Spinal cord (tissue), 10 donors: ENCODE measurements at places on chromosomes 12 and 14. TPM values are rescaled to one million over a fixed set of nuclear protein-coding genes. Genes with fewer than 3 reads are reported as not detected.

DNA sequence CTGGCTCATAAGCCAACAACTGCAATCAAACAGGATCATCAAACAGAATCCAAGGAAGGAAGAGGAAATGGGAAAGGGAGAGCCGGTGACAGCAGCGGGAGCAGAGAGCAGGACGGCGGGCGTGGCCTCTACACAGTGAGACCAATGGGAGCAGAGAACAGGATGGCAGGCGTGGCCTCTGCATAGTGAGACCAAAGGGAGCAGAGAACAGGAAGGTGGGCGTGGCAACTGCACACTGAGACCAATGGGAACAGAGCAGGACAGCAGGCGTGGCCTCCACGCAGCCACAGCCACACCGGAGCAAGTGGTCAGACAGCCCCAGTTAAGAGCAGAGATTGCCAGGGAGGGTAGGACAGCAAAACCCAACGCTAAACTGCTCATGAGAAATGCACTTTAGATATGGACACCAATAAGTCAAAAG is 16.4 kb downstream of the LRCOL1 start:
- peaks cover 20% of the 10 kb centered on the region for H3K4me1 ChIP-seq
- peak; percentile 69 for DNase-seq
- H3K27me3 ChIP-seq: peaks cover 6% of the 10 kb centered on the region
- no peaks in the 10 kb centered on the region for H3K36me3 ChIP-seq
- H3K4me3 ChIP-seq: no peak overlapping the region

GRCh38 chr12:124125203-124125871 is 152.3 kb downstream of the ZNF664 start:
- H3K4me3 ChIP-seq: no peak overlapping the region
- H3K4me1 ChIP-seq: peaks cover 13% of the 10 kb centered on the region
- H3K27me3 ChIP-seq: no peaks in the 10 kb centered on the region
- no peaks in the 10 kb centered on the region for H3K36me3 ChIP-seq
- no peak for DNase-seq
- H3K27ac ChIP-seq: no peak overlapping the region

DNA sequence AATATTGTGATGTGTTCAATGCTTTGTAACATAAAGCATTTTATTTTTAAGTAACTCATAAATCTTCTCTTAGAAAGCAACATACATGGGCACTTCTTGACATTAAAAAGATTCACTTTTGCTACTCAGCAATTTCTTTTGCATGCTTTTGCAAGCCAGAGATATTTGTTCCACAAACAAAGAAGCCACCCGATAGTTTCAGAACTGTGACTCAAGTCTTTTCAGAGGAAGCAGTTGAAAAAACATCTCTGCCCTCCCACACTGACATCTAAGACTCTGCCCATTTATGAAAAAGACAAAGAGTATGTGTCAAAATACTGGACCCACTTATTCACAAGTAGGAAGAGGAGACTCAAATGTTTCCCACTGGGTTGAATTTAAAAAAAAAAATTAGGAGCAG is 7.5 kb downstream of the APPL2 start:
- peaks cover 10% of the 10 kb centered on the region for H3K4me1 ChIP-seq
- no peaks in the 10 kb centered on the region for H3K27me3 ChIP-seq
- H3K4me3 ChIP-seq: no peak overlapping the region
- DNase-seq: no peak

- no peak overlapping the region for H3K4me3 ChIP-seq
- no peaks in the 10 kb centered on the region for H3K27me3 ChIP-seq
- peaks cover 36% of the 10 kb centered on the region for H3K36me3 ChIP-seq
- H3K27ac ChIP-seq: no peak overlapping the region
These were observed 7.9 kb downstream of the GABARAPL1 start for GRCh38 chr12:10220398-10221077.

- H3K36me3 ChIP-seq: no peaks in the 10 kb centered on the region
- H3K4me1 ChIP-seq: peaks cover 17% of the 10 kb centered on the region
- DNase-seq: no peak
- no peak overlapping the region for H3K27ac ChIP-seq
These were observed 65.5 kb downstream of the RASSF3 start for GRCh38 chr12:64675795-64676194.

- peaks cover 4% of the 10 kb centered on the region for H3K36me3 ChIP-seq
- H3K27ac ChIP-seq: no peak overlapping the region
- DNase-seq: no peak
These were observed 69.6 kb downstream of the NT5DC3 start for GRCh38 chr12:103771466-103771865.

The FITM1 gene
- not detected for total RNA-seq

DNA sequence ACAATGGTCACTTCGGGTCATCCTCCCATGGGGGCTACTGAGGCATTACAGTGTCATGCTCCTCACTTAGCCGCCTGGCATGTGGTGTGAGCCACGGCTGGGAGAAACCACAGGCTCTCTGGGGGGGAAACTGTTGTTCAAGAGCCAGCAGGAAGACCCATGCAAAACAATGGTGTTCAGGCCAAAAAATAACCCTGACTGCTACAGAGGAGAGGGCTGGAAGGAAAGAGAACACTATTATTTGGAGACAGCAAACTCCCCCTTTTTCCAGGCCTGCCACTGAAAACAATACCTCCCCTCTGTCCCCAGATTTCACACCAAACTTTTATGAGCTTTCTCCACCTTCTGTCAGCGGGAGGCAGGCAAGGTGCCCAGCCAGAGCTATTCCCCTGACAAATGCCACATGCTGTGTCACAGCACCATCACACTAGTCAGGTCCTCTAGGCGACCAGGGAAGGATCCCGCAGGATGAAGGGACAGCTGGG is 83.7 kb downstream of the CHGA start:
- H3K36me3 ChIP-seq: peaks cover 13% of the 10 kb centered on the region
- no peaks in the 10 kb centered on the region for H3K27me3 ChIP-seq
- H3K4me1 ChIP-seq: peaks cover 90% of the 10 kb centered on the region
- H3K4me3 ChIP-seq: no peak overlapping the region
- no peak for DNase-seq
- peak overlapping the region; percentile 49 for H3K27ac ChIP-seq

The ABHD12B gene
- 0.59 TPM for total RNA-seq

DNA sequence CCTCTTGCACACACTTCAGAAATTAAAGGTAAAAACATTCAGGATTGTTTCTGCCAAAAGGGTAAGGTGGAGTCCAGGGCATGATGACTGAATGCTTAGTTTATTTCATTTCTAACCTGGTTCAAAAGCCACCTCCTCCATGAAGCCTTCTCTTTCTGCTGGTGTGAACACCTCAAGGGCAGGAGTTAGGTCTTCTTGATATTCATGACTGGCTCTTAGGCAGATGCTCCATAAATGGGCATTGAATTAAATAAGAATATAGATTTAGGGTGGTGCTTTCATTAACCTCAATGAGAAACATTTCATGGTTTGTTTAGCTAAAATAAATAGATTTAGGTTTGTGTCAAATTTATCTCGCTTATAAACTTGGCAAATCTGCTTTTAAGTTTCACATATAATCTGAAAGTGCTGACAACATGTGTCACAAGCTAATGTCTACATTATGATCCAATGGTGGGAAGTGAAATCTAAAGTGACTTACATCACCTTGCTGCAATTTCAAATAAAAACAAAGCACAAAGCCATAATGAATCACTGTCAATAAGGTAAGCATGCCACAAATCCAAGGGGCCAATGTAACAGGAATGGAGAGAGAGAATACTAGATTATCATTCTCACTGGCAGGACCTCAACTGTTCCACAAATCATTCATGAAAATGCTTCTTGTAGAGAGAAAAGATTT is 72.7 kb upstream of the GRIP1 start:
- DNase-seq: no peak
- no peaks in the 10 kb centered on the region for H3K36me3 ChIP-seq
- H3K4me3 ChIP-seq: no peak overlapping the region
- H3K27me3 ChIP-seq: no peaks in the 10 kb centered on the region

GRCh38 chr12:26896913-26897312 is 40.9 kb downstream of the INTS13 start:
- no peaks in the 10 kb centered on the region for H3K36me3 ChIP-seq
- H3K27ac ChIP-seq: no peak overlapping the region
- no peak for DNase-seq
- H3K4me1 ChIP-seq: no peaks in the 10 kb centered on the region
- H3K27me3 ChIP-seq: no peaks in the 10 kb centered on the region
- no peak overlapping the region for H3K4me3 ChIP-seq

The GLS2 gene
- total RNA-seq: 3.1 TPM
